Activated T-helper 1 cell treated with anti-CD3 and anti-CD28 coated beads, Interleukin-12 subunit alpha, Interleukin-12 subunit beta, Interleukin-2, Interleukin-4 antibody, amounts not matched to agents 30 ng/mL and 10 ng/mL and 1 ng/mL, durations not matched to agents 14 hours and 24 hours and 36 hours (primary cell): ENCODE measurements at places on chromosomes 6 and 20. TPM values are rescaled to one million over a fixed set of nuclear protein-coding genes. Genes with fewer than 3 reads are reported as not detected.

Gene CST3
- 0.31 and 0.61 TPM in 2 replicates for total RNA-seq

Gene PAK5
- total RNA-seq: not detected in 2 replicates

Gene TOMM6
- total RNA-seq: 334 and 338 TPM in 2 replicates

DNA sequence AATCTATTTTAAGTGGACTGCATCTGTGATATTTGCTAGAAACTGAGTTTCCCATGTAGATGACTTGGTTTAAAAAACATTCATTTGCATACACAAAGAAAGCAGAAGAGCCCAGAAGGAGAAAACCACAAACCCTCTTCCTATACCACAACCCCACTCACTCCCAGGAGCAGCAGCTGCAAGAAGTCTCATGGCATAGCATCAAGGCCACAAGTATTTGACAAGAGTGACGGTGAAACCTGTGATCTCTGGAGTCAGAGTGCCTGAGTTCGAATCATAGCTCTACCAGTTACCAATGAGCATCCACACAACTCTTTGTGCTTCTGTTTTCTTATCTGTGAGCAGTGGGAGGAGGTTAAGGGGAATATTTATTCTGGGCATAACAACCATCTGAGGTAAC is 44.7 kb upstream of the SIRPG start:
- H3K27me3 ChIP-seq: peaks cover 3% of the 10 kb centered on the region
- DNase-seq: no peak
- H3K4me3 ChIP-seq: no peak overlapping the region
- no peak overlapping the region for H3K27ac ChIP-seq
- H3K36me3 ChIP-seq: peaks cover 7% of the 10 kb centered on the region
- peaks cover 7% of the 10 kb centered on the region for H3K4me1 ChIP-seq

DNA sequence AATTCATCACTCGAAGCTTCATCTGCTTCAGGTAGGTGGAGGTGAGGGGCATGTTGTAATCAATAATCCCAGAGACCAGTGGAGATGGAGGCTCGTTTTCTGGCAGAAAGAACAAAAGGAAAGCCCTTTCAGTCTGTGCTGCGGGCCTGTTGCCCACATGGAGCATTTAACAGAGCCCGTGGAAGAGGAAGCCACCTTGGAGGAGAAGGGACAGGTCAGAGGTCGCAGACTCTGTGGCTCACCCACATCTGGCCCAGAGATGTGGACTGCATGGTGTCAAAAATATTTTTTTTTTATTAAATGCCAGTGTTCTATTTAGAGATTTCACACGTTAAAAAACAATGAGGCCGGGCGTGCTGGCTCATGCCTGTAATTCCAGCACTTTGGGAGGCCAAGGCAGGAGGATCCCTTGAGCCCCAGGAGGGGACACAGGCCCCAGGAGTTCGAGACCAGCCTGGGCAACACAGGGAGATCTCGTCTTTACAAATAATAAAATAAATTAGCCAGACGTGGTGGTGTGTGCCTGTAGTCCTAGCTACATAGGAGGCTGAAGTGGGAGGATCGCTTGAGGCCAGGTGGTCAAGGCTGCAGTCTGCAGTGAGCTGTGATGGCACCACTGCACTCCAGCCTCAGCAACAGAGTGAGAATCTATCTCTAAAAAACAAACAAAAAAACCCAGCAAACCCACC is 73.6 kb downstream of the NOL4L start:
- peaks cover 15% of the 10 kb centered on the region for H3K36me3 ChIP-seq
- H3K4me3 ChIP-seq: no peak overlapping the region
- H3K27me3 ChIP-seq: no peaks in the 10 kb centered on the region

Gene PRPH2
- total RNA-seq: not detected in 2 replicates

Gene C20orf141
- total RNA-seq: not detected in 2 replicates

Gene EFHC1
- 0.70 and 1.3 TPM in 2 replicates for total RNA-seq

Gene SLC32A1
- total RNA-seq: not detected in 2 replicates

DNA sequence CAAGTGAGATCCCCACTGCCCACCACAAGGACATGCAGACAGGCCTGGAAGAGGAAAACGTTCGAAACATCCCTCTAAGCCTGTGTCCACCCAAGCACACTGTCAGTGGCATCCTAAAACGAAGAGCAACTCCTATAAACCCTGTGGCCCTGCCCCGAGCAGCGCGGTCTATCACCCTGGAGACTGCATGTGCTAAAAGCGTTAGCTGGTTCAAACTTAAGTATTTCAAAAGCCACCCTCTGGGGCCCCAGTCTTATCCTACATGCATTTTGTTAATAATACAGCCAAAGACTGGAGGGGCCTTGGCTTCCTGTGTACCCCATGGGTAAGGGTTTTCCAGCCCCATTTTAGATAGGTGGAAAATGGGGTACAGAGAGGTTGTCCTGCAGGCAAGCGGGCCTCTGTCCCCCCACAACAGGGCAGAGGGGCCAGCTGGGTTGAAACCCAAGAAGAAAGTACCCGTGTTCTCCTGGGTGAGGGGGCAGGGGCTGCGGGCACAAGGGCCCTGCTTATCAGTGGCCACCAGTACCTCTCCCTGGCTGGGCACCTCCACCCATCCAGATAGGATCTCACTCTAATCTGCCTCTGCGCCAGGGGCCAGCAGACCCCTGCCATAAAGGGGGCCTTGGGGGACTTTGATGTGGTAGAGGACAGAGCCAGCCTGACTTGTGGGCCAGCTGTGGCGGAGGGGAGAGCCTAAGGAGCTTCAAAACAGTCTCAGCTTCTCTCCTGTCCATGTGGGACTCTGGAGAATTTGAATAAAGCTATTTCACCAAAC is 28.3 kb downstream of the PREX1 start:
- H3K27me3 ChIP-seq: no peaks in the 10 kb centered on the region
- H3K36me3 ChIP-seq: peaks cover 7% of the 10 kb centered on the region
- DNase-seq: no peak
- no peak overlapping the region for H3K27ac ChIP-seq

DNA sequence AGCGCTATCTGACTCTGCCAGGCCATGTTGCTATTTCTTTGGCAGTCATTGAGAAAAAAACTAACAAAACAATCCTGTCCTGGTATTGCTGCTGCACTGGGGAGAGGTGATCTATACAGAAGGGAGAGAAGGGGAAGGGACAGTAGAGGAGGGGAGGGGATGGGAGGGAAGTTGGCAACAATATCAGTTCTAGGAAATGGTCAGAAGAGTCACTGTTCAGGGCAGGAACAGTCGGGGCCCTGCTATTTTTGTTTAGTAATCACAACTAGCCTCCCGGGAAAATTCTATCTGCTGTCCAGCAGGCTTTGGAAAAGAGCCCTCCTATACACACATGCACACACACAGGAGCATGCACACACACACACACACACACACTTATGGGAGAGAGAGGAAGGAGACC is 142.3 kb upstream of the CARMIL1 start:
- H3K27ac ChIP-seq: peak overlapping the region; percentile 97
- no peak for DNase-seq
- peaks cover 50% of the 10 kb centered on the region for H3K36me3 ChIP-seq

Gene GLP1R
- 0.18 TPM in 1 of 2 replicates, not detected in the other for total RNA-seq

Gene SYCP2L
- total RNA-seq: not detected in 2 replicates

DNA sequence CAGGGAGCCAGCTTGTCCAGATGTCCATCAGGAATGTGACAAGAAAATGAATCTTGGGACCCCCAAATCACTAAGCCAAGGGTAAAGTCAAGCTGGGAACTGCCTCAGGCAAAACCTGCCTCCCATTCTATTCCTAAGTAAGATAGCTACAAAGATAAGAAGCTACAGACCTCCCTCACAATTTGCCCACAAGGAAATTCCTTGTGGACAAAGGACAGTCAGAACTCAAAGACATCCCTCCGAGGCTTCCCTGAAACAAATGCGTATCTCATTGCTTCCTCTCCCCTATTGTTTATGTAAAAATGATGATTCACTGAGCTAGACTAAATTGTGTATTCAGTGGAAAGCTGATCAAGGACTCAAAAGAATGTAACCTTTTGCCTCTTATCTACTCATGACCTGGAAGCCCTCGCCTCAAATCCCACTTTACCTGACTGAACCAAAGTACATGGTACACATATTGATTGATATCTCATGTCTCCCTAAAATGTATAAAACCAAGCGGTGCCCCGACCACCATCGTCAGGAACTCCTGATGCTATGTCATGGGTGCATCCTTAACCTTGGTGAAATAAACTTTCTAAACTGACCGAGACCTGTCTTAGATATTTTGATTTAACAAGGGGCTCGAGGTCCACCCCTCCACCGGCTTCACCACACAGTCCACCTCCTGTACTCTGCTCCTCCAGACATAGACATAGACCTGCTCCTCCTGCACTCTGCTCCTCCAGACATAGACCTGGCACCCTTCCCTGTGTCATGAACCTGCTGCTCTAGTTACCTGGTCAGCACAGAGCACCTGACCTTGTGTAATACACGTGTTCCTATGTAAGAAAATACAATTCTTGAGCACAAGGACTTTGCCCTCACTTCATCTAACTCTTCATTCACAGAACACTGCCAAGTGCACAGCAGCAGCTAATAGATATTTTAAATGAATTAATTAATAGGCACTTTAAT is 81.4 kb downstream of the WDR27 start:
- no peaks in the 10 kb centered on the region for H3K36me3 ChIP-seq
- no peak for DNase-seq
- no peaks in the 10 kb centered on the region for H3K27me3 ChIP-seq
- H3K4me1 ChIP-seq: no peaks in the 10 kb centered on the region
